Fibroblast of skin of back (primary cell): ENCODE measurements at places on chromosomes 5 and 9.

DNA sequence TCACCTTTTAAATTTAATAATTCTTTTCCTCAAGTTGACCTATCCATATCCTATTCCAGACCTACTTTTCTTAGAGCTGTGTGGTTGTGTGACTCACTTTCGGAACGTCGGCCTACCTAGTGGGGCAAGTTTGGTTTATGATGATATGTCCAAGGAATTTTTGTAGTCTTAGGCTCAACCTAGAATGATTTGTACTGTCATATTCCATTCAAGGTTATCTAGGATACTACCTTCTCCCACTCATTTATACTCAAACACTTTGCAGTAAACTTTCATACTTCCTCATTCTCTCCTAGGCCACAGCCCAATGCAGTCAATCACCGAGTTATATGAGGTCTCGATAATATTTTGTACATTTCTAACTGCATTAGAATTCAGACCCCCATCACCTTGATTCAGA lies 61.9 kb downstream of the PIK3R1 start:
- peak; percentile 52 for DNase-seq

GRCh38 chr5:173618927-173619519 lies 2.6 kb upstream of the BOD1 start:
- DNase-seq = peak; percentile 57

DNA sequence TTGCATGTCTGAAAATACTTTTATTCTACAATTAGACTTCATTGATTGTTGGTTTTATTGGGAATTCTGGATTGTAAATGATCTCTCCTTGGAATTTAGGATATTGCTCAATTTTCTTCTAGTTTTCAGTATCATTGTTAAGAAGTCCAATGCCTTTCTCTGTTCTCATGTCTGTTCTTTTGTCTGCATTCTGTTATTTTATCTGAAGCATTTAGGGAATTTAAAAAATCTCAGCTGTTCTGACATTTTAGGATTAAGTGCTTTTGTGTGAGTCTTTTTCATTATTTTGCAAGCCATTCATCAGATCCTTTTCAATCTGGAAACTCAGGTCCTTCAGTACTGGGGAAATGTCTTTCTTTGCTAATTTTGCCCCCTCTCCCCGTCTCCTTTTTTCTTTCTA lies 4.4 kb upstream of the FER start:
- DNase-seq = peak; percentile 55

DNA sequence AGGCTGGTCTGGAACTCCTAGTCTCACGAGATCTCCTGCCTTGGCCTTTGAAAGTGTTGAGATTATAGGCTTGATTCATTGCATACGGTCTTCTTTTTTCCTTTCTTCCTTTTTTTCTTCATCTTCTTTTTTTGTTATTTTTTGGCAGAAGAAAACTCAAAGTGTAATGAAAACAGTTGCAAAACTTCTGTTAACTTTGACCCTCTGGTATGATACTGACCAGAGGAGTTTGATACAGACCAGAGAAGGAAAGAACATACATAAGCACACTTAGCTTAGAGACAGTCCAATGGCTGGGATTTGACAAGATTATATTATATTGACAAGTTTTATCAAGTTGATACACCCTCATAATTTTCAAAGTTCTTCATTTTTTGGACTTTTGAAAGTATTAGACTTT lies 181.2 kb downstream of the NFIB start:
- no peak for DNase-seq

DNA sequence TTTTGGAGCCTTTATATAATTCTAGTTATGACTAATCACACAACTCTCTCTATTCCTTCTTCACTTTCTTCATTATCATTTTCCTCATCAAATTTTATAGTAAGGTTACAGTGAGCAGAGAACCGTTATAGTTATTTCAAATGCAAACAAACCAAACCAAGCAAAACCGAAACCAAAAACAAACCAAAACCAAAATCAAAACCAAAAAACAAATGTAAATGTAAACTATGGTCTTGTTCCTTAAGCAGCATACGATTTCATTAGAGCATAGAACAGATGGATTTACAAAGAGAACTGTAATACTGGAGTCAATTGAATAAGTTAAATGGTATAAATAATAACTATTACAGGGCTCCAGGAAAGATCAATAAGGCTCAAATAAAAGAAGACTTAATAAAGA lies 447.1 kb downstream of the LRRC70 start:
- no peak for DNase-seq

GRCh38 chr5:178416919-178417318 lies 173.3 kb downstream of the COL23A1 start:
- DNase-seq = peak; percentile 85

DNA sequence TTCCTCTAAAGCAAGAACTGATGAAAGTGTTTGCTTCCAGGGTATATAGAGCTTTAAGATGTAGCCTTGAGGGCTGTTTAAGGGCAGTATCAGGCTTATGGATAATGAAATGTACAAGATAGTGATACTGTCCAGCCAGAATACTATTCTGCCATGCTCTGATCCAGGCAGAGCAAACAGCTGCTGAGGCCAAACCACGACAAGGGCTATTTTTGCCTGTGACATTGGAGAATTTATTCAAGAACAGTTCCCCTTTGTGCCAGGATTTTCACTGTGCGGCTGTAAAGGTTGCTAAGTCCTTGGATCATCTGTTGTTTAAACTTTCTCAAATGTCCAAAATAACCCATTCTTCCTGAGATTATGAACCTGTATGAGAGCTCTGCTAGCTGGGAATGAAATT lies 70.4 kb downstream of the OTP start:
- no peak for DNase-seq

DNA sequence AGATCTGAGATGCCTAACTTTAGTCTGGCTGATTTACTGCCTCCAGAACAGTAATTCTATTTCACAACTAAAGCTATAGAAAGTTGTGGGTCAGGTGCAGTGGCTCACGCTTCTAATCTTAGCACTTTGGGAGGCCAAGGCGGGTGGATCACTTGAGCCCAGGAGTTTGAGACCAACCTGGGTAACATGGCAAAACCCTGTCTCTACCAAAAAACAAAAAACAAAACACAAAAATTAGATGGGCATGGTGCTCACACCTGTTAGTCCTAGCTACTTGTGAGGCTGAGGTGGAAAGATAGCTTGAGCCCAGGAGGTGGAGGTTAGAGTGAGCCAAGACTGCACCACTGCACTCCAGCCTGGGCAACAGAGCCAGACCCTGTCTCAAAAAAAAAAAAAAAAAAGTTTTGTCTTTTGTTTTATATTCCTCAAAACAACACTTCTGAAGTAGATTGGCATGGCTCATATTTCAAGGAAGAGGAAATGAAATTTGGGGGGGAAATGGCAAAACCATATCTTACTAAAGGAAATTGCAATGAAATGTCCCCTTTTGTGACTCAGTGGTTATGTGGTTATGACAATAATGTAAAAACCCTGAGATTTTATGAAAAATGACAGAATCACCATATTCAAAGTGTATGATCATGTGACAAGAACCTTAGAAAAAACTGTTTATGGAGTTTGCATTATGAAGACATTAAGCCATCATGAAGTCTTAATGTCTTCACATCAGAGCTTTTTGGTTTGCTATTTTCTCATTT lies 16.2 kb downstream of the FNBP1 start:
- DNase-seq = no peak

DNA sequence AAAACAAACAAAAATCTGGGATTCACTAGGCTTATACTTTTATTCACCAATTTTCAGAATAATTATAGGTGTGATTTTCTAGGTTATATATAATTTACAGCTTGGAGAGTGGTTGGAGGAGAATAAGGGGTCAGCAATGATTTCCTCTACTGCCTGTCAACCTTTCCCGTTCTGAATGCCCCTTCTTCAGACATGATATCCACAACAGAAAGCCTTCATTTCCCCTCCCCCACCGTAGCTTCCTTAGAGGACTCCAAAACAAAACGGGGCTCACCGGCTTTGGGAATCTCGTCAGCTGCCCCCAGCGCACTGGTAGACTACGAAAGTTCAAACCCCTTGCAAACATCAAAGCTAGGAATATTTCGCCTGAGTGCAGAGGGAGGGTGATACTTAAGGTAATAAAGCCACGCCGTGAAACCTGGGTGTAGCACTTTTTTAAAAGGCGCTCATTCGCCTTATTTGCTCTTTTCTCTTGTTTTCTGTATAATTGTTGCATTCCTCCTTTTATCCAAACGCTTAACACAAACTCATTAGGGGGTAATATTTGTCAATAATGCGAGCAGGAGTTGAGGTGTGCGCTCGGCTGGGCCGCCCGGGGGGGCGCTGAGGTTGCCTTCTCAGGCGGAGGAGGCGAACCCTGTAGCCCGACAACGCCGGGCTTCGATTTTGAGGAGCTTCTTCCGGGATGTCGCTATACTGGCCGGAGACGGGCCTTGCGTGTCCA lies 2.4 kb downstream of the OTP start:
- no peak for DNase-seq

GRCh38 chr9:37942621-37943344 lies 38.9 kb upstream of the SLC25A51 start:
- DNase-seq = no peak

DNA sequence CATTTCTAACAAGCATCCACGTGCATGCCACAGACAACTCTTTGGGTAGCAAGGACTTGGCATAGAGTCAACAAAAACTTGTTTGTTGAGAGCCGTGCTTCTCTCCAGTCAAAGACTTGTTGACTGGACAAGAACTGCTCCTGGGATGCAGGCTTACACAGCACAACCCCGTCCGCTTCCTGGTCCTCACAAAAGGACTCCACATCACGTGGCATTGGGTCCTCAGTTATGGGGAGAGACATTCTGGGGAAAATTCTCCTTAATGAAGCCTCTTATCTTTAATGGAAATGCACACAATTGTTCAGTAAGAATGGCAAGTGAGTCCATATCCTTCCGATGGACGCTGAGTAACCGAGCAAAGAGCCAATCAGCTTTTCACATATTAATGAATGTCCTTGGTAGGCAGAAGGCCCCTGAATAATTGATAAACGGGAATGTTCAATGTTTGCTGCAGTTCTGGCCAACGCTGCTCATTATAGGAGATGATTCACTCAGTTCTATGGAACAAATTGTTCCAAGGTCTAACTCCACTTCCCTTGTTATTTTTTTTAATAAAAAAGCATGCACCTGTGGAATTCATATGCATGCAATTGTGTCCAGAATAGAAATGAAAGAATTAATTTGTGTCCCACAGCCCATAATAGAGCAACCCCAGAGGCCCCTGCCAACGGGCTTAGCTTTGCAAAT lies 97.0 kb upstream of the ZNF366 start:
- no peak for DNase-seq

DNA sequence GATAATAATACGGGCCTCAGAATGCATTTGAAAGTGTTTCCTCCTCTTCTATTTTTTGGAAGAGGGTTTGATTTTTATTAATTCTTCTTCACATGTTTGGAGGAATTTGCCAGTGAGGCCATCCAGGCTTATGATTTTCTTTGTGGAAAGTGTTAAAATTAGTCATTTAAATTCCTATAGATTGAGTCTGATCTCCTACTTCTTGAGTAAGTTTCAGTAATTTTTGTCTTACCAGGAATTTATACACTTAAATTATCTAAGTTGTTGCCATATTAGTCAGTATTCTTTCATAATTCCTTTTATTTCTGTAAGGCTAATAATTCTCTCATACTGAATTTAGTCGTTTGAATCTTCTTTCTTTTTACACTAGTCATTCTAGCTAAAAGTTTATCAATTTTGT lies 25.2 kb upstream of the HAPLN1 start:
- peak; percentile 70 for DNase-seq

- no peak for DNase-seq
Observed at GRCh38 chr9:91376239-91376638, 14.5 kb upstream of the AUH start.

DNA sequence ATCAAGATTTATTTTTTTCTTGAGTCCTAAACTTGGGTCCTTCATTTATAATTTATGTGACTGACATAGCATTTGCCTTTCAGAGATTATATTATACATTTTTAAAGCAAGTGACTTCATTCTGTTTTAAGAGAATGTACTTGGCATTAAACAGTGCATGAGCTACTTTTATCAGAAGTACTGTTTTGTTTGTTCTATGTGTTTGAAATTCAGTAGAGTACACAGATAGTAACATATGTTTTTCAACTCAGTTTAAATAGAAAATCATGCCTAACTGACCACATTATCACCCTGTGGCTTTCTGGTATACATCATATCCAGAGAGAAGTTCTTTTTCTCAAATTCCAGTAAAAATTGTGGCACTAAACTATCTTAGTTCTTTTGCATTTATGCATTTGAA lies 335.3 kb upstream of the CDH18 start:
- DNase-seq = no peak

DNA sequence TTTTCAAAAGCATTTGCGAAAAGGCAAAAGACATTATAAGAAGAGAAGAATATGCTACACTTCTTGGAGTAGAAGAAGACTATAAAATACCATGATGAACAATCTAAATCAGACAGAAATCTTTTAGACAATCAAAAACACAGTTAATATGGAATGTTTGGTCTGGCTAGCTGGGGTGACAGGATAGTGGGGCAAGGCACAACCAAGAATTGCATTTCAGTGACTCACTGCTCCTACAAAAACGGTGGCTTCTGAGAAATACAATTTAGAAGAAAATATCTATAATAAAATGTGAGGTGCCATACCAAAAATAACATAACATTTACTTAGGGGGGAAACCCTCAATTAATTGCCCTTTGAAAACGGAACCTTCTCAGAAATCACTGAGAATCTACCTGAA lies 363.4 kb downstream of the NPR3 start:
- peak; percentile 83 for DNase-seq

DNA sequence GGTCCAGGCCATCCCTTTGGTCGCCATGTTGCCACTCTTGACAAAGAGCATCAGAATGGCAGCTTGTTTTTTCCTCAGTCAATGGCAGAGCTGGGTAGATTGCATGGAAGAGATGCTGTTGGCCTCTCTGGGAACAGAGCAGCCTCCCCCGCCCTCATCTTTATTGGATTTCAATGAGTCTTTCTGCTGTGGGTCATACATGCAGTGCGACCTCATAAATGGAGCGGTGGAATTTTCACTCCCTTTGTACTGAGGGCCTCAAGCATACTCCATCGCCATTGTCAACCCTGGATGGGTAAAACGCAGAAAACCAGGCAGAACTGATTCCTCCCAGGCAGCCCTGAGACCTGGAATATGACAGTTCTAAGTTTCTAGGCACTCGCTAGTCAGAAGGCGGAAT lies 71.8 kb downstream of the ZNF618 start:
- no peak for DNase-seq

DNA sequence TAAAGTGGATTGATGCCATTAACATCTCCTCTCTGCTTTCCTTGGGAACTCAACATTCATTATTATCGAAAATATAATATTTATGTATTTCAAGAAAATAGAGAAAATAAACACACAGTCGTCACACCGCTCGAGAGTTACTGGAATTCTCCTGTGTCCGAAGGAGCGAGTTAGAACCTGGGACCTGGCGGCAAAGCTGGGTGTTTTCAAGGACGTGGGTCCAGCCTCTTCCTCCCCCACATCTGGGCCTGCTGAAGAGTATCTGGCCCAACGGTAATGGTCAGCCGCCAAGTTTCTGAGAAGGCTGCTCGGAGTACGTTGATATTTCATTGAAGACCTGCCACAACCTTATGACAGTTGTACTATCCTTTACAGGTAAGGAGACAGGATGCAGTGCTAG lies 47.9 kb downstream of the IRX2 start:
- DNase-seq = no peak

GRCh38 chr5:96729156-96729555 lies 67.0 kb downstream of the CAST start:
- no peak for DNase-seq
